8988T (cell line): ENCODE measurements at places on chromosomes 4 and X.

DNA sequence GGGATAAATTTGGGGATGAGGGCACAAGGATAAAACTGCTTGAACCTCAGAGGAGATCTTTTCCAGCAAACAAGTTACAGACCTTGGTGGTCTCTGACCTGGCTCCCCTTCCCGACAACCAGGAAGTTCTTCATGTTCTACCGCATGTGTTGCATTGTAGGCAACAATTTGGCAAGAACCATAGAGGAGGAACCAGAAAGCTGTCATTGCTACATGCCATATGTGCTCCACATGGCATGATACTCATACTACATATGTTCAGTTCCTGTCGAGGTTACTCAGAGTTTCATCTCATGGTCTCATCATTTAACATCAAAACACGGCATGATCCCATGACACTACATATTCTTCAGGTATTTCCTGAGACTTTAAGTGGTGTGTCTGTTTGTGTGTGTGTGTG is 235.9 kb downstream of the OR13H1 start:
- DNase-seq: no peak

DNA sequence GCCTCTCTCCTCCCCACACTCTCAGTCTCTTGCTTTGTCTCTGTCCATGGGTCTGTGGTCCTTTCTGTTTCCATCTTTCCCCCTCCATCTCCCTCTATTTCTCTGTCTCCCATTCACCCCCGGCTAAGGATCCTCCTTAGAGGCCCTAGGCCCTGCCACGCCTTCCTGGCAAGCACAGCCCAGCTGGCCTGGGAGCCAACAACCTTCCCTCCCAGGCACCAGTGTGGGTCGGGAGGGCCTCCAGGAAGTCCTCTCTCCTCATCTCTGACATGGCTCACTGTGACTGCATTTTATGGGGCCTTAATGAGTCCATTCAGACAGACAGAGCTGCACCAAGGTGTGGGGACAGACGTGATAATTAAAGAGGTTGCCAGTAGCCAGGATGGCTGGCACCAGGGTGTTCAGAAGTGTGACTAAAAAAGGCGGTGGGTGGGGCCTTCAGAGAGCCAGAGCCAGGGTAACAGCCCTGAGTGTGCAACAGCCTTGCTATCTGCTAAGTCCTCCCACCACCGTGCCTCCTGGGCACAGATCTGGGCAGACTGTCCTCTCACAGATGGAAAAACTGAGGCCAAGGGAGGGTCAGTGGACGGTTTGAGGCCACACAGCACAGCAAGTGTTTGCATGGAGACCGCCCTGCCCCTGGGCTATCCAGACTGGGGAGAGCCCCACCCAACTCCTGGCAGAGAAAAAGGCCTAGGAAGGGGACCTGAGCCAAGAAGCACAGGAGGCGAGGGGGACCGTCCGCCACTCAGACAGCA is 31.5 kb downstream of the BLOC1S4 start:
- no peak for DNase-seq

- DNase-seq: no peak
Observed at GRCh38 chrX:115147220-115147619, 42.0 kb upstream of the RBMXL3 start.

- DNase-seq: no peak
Observed at GRCh38 chrX:86137071-86137470, 11.2 kb upstream of the DACH2 start.

- DNase-seq: no peak
Observed at GRCh38 chr4:169925678-169926077, 100.5 kb downstream of the MFAP3L start.
